ENCODE measurements at places on chromosomes 7 and 10.

DNA sequence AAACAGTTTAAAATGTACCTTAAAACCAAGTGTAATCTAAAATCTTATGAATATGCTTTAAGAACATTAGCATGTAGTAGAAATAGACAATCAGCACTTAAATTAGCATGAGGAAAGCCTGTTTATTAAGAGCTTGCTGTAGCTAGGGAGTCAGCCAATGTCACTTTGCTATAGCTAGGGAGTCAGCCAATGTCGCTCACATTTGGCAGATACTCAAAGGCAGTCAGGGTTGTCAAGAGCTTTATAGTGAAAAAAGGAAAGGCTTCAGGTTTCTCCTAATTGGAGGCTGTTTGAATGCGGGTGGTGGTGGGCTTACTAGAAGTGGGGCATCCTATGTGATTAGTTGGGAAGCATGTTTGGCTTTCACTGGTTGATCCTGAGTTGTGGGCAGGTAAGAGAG, 226.2 kb upstream of the DGKB start:
- DNase-seq, result no peak

DNA sequence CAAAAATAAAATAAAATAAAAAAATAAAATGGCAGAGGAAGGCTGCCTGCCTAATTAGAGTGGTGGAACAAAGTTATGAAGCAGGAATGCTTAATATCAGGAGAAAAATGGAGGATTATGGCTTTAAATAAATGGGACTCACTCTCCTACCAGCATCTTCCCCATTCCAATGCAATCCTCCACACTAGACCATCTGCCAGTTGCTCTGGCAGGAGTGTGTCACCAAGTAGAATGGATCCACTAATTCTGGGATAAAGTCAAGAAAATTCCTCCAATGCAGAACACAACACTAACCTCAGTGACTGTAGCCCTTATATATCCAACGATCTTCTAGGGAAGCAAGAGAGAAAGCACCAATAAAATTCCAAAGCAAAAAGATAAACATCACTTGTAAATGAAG, 112.5 kb upstream of the ARID5B start:
- DNase-seq, result no peak

- no peak for DNase-seq
Measured at GRCh38 chr7:102305414-102306268, 19.0 kb downstream of the SH2B2 start.

GRCh38 chr10:27998954-27999275, at the start of gene ODAD2:
Gene ODAD2 (minus strand): TSS chr10:27999079. CDS start chr10:27995142, 3,937 bp downstream.
- DNase-seq, result no peak

DNA sequence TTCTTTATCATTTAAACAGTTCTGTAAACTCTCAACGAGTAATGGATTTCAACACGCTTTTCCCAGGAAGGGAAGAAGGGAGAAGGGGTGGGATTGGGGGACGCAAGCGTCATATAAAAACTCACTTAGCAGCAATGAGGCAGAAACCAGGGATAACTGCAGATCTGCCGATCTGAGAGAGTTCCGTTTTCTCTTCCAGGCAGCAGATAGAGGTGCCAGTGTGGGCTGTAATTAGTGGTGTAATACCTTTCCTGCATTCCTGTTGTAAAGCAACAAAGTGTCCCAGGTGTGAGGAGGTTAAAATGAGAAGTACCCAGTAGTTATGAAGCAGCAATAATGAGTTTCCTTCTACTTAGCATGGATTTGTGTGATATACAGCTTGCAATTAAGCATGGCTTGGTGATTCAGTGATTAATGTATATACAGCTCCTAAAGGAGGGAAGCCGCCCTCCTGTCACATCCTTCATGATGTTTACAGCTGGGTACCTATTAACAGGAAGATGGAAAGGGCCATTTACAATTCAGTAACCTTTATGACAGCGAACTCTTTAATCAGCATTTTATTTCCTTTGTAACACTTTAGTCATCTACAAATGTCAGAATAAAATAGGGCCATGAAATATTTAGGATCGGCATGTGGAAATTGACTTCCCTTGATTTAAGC, 271.9 kb downstream of the LRMDA start:
- no peak for DNase-seq

DNA sequence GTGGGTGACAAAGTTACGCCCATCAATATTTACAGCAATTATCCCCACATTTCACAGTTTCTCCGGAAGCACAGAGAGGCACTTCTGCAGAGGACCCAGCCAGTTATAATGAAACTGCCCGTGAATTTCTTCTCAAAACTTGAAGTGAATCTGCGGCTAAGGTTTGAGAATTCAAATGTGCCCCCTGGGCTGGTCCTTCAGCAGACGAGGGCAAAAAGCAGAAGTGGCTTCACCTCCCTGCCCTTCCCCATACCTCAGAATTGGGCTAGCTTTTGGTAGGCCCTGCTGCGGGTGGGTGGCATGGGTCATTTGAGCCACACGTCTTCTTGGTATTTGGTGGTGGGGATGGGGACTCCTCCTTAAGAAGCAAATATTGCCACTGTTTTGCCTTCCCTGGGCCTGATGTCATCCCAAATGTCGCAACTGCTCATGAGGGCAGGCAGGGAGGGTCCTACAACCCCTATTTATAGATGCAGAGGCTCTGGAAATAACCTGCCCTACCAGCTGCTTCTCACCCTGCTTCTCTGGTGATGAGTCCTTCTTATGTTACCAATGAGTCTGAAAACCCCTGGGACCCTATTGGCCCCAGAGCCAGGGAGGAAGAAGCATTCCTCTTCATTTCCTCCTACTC, 16.6 kb upstream of the WDFY4 start:
- DNase-seq, result no peak

DNA sequence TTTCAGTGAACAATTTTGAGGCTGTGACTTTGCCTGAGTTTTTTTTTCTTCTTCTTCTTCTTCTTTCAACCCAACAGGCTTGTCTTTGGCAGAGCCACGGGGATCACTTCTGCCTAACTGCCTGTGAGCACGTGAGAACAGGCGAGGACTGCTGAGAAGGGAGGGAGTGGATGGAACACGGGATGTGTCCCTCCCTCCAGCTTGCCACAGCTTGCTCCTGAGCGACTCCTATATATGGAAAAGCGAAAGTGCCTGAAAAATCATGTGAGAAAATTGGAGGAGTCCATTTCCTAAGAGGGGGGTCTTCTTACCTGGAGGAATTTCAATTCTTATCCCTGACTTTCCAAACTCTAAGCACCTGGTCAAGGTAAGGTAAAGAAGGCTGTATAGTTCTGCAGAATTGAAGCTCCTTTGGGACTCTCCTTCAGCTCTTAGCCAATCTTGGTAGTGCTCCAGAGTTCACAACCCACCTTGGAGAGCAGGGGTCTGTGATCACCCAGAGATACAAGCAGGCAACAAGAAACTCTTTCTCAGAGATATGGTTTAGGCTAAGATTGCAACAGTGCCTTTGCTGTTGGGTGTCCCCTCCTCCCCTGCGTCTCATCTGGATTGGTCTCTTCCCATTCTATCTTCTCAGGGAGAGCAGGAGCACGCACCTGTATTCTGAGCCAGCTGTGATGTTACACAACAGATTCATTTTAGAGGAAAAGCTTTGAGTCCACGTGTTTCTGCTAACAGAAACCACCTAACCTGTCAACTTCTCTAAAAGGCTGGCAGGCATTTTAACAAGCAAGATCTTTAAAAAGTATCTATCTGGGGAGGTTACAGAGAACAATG, at the start of gene MAT1A:
MAT1A (minus strand) TSS at position 208 of the 837 bp plus-strand sequence. CDS start 235 bp downstream, outside the sequence.
- no peak for DNase-seq

DNA sequence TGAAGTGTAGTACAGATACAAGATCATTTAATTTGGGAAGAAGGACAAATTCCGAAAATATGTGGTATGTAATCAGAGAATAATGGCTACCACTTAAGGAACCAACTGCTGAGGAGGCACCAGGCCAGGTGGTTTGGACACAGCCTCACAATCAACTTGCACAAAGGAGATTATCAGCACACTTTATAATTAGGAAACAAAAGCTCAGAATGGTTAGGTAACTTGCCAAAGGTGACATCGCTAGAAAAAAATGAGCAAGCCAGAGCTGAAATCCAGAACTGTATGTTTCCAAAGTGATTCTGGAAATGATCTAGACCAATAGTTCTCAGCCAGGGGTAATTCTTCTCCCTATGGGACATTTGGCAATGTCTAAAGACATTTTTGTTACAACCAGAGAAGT, 36.6 kb downstream of the ERCC6 start:
- DNase-seq, result no peak

DNA sequence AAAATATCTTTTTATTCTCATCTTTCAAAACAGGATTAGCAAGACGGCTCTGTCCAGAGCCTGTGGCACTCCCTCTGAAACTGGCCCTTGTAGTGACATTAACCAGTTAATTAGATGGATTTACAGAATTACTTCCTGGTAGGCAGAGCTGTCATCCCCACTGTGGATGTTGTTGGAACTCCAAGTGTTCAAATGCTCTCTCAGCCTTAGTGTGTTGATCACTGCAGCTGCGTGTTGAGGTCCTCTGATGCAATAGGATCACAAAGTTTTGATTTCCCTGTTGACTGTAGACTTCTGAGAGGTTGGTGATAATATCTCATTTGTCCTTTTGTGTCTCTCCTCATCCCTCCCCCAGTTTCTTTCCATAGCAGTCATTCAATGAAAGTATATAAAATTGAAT, 117.3 kb upstream of the CDK6 start:
- DNase-seq, result no peak
